Lung microvascular endothelial cell (primary cell): ENCODE measurements at places on chromosomes 4 and X. TPM values are rescaled to one million over a fixed set of nuclear protein-coding genes. Genes with fewer than 3 reads are reported as not detected.

- DNase-seq, result peak; percentile 60
Measured at GRCh38 chr4:7938609-7939376, 868 bp downstream of the AFAP1 start.

DNA sequence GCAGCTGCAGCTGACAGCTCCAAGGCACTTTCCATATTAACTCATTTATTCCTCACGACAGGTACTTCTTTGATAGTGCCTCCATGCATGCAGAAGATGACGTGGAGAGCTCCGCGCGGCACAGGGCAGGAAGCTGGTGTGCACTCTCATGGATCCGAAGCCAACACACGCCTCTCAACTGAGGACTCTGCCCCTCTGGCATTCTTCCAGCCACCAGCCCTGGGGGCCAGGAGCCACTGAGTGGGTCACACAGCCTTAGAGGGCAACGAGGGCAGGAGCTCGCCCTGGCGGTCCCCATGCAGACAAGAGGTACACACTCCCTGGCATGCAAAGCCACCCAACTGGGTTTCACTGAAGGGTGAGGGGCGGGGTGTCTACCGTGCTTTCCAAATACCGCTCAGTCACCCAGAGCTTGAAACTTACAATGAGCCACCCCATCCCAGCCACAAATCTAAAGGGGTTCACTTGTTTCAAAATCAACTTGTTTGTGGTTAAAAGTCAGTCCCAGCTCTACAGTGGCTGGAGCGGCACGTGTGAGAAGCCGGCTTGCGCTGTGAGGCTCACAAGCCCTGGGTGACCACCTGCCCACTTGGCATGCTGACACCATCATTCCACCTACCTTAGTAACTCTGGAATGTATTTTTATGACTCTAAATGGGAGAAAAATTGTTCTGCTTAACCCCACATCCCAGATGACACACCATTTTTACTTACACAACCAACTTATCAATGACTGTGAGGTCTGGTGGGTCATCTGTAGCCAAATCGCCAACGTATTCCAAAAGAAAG, 16.2 kb downstream of the NOP14 start:
- no peak for DNase-seq

DNA sequence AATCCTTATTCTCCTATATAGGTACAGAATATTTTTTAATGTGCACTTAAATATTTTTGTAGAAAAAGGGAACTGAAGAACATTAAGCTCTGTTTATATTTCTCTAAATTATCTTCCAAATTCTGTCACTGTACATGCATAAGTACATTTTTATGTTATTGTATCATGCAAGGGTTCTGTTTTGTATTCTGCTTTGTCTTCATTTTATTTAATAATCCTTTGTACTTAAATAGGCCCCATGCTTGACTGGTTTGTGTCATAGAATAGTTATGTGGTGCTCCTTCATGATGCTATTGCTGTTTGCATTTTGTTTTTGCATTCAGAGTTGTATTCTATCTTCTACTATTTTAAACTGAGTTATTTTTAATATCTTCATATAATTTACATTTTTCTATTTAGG, 111.9 kb upstream of the EDNRA start:
- no peak for DNase-seq

- DNase-seq, result no peak
Measured at GRCh38 chrX:39672405-39672804, 425.4 kb downstream of the BCOR start.

DNA sequence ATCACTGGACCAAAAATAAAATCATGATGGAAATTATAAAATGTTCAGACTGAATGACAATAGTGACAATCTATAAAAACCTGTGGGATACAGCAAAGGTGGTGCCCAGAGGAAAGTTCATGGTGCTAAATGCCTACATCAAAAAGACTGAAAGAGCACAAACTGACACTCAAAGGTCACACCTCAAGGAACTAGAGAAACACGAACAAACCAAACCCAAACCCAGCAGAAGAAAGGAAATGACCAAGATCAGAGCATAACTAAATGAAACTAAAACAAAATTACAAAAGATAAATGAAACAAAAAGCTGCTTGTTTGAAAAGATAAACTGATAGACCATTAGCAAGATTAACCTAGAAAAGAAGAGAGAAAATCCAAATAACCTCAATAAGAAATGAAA, 78.7 kb downstream of the ANAPC10 start:
- DNase-seq, result no peak

DNA sequence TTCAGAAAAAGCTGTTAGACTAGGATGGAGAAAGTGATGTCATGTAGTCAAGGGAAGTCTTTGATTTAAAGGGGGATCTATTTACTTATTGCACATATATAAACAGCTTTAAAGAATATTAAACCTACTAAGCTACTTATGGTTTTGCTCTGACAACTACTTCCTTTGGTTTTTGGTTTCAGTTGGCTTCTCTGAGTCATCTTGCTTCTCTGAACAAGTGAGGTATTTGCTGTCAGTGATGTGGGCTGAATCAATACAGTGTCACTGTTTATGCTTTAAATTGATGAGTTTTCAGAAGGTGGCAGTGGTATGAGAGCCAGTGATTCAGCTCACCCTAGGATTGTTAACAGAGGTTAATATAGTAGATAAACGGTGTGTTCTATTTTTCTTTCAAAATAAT, 75.1 kb downstream of the CEP44 start:
- peak; percentile 5 for DNase-seq

GRCh38 chrX:9340598-9341290, 124.1 kb upstream of the TBL1X start:
- peak; percentile 10 for DNase-seq

The APLN gene
- 9.3 and 28.8 TPM in 2 replicates for total RNA-seq

The ATP1B4 gene
- total RNA-seq, result not detected in 2 replicates

The MORF4L2 gene
- total RNA-seq, result 351 and 368 TPM in 2 replicates
